ENCODE measurements at places on chromosomes 2 and 18.

DNA sequence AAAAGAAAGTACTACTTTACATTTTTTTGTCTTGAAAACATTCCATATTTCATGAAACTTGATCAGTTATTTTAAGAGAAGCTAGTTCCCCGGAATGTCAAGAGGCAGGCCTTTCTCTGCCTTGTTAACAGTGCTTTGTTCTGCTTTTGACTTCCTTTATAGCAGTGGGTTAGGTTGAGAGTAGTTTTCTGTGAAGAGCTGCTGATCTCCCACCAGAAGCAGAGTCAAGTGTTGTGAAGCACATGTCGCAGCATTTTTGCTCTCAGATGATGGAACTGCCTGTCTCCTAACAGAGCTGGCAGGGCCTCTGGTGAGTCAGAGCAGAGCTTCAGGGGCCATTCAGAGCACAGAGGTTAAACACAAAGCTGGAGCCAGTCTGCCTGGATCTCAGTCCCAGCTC lies 871.8 kb downstream of the SLC4A3 start:
- H3K4me3 ChIP-seq: no peak overlapping the region
- no peaks in the 10 kb centered on the region for H3K36me3 ChIP-seq

DNA sequence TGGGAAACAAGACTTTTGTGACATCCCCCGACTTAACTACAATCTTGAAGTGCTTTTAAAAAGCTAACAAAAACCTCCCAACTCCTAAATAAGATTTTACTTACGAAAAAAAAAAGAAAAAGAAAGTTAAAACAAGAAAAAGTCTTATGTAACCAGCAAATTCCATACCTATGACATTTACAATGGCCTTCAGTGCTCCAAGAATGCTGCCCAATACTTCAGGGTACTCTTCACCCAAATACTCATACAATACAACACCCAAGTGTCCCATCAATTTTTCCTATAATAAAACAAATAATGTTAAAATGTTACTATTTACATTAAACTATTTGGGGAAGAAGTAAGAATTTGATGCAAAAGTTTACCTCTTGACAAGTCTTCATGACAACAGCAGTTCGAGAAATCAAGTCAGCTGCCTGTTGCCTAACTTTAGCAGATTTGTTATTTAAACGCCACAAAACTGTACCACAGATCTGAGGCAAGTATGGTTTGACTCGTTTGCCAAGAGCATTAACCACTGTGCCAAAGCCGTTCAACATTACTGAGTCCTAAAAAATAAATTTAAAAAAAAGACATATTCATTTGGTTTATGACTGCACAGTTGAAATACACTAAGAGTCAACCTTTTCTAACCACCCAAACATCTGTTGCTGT lies 34.8 kb downstream of the SF3B1 start:
- peak overlapping the region; percentile 29 for H3K27ac ChIP-seq
- no peak overlapping the region for H3K4me3 ChIP-seq
- no peaks in the 10 kb centered on the region for H3K27me3 ChIP-seq
- peaks cover 8% of the 10 kb centered on the region for H3K4me1 ChIP-seq
- no peak for DNase-seq

DNA sequence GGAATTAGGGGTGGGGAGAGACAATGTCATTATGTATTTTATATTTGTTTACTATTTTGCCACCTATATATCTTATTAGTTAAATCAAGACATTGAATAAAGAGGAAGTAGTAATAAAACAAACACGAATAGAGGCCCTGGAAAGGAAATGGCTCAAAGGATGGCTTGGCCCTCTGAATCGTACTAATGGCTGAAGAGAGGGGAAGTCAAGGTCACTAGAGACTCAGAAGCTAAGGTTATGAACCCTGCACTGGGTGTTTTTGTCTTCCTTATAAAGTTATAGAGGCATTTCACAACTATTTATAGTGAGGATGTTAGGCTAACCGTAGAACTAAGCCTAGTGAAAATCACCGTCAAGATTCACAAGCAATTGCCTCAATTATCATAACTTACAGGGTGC lies 685.9 kb downstream of the ARHGAP15 start:
- H3K36me3 ChIP-seq: no peaks in the 10 kb centered on the region
- no peak overlapping the region for H3K4me3 ChIP-seq
- DNase-seq: no peak

- H3K4me3 ChIP-seq: no peak overlapping the region
- H3K36me3 ChIP-seq: peaks cover 53% of the 10 kb centered on the region
- no peak for DNase-seq
- no peaks in the 10 kb centered on the region for H3K27me3 ChIP-seq
- peaks cover 2% of the 10 kb centered on the region for H3K4me1 ChIP-seq
These were observed 40.2 kb downstream of the PIKFYVE start for GRCh38 chr2:208306291-208306690.

DNA sequence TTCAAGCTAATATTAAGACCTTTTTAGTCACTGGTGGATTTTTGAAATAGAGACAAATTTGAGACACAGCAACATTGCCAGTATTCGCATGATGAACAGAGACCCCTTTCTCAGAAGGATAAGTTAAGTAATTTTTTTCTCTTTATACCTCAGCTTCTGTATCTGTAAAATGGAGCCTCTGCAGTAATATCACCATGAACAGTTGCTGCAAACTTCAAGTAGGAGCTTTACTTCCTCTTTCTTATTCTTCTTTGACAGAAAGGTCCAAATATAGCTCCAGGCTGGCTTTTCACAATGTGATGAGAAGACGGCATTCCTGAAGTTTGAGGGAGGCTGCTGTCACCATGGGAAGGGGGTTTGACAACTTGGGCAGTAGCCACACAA lies 158.7 kb downstream of the TDRD15 start:
- no peaks in the 10 kb centered on the region for H3K27me3 ChIP-seq
- no peak overlapping the region for H3K27ac ChIP-seq
- DNase-seq: no peak
- H3K4me3 ChIP-seq: no peak overlapping the region
- H3K4me1 ChIP-seq: no peaks in the 10 kb centered on the region

GRCh38 chr18:62425465-62426190 lies 97.2 kb upstream of the ZCCHC2 start:
- H3K27ac ChIP-seq: no peak overlapping the region
- DNase-seq: peak; percentile 50
- no peak overlapping the region for H3K4me3 ChIP-seq
- H3K4me1 ChIP-seq: peaks cover 13% of the 10 kb centered on the region

DNA sequence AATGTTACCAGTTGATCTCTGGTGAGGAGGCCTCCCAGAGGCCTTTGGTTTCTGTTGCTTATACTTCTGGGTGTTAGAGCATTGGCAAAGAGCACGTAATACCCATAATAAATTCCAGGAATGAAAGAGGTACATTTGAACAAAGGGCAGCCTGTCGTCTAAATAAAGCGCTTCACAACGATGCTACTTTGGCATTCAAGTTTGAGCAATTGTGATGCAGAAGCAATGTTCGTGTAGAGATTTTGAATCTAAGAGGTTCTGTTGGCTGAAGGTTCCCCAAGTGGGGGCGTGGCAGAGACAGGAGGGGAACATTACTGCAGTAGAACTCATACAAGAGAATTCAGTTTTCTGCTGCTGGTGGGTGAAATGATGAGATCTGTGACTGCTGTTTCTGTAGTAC lies 27.8 kb downstream of the ZNF532 start:
- no peak for DNase-seq
- no peaks in the 10 kb centered on the region for H3K27me3 ChIP-seq
- H3K4me3 ChIP-seq: no peak overlapping the region
- peaks cover 12% of the 10 kb centered on the region for H3K4me1 ChIP-seq
- H3K36me3 ChIP-seq: peaks cover 2% of the 10 kb centered on the region
- H3K27ac ChIP-seq: no peak overlapping the region

- DNase-seq: no peak
- H3K27ac ChIP-seq: no peak overlapping the region
- H3K4me3 ChIP-seq: no peak overlapping the region
- H3K4me1 ChIP-seq: peaks cover 6% of the 10 kb centered on the region
These were observed 47.2 kb downstream of the VAPA start for GRCh38 chr18:9961041-9961440.

- peak overlapping the region; percentile 28 for H3K27ac ChIP-seq
- no peaks in the 10 kb centered on the region for H3K4me1 ChIP-seq
- no peak overlapping the region for H3K4me3 ChIP-seq
- peaks cover 45% of the 10 kb centered on the region for H3K36me3 ChIP-seq
- no peaks in the 10 kb centered on the region for H3K27me3 ChIP-seq
These were observed 30.3 kb upstream of the SLC30A6 start for GRCh38 chr2:32135409-32135808.

- no peak for DNase-seq
- no peak overlapping the region for H3K27ac ChIP-seq
- no peaks in the 10 kb centered on the region for H3K27me3 ChIP-seq
These were observed 210.5 kb downstream of the ANAPC1 start for GRCh38 chr2:111673526-111673925.

- H3K4me3 ChIP-seq: no peak overlapping the region
- H3K4me1 ChIP-seq: no peaks in the 10 kb centered on the region
- DNase-seq: no peak
- peaks cover 15% of the 10 kb centered on the region for H3K27me3 ChIP-seq
- no peak overlapping the region for H3K27ac ChIP-seq
- H3K36me3 ChIP-seq: no peaks in the 10 kb centered on the region
These were observed 107.8 kb upstream of the DAPL1 start for GRCh38 chr2:158687315-158687714.

DNA sequence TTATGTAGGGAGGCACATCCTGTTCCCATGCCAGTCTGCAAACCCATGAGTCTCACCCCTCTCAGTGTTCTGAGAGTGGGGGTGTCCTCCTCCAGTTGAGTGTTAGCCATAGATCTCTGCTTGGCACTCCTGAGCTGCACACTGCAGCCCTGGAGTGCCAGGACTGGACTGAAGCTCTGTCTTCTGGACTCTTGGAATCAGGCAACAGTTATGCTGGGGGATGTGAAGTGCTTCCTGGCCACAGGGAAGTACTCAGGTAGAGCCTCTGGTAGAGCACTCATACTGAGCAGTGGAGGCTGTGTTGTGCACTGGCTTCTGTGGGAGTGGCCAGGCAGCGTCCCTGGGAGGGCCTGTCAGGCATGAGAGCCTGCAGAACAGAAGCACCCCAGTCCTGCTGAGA lies 43.0 kb downstream of the SERPINB7 start:
- no peak for DNase-seq
- no peak overlapping the region for H3K27ac ChIP-seq
- no peaks in the 10 kb centered on the region for H3K4me1 ChIP-seq
- H3K4me3 ChIP-seq: no peak overlapping the region
- peaks cover 68% of the 10 kb centered on the region for H3K27me3 ChIP-seq

- DNase-seq: no peak
- peaks cover 36% of the 10 kb centered on the region for H3K27me3 ChIP-seq
- H3K36me3 ChIP-seq: no peaks in the 10 kb centered on the region
- H3K4me3 ChIP-seq: no peak overlapping the region
- no peaks in the 10 kb centered on the region for H3K4me1 ChIP-seq
These were observed 96.4 kb downstream of the EN1 start for GRCh38 chr2:118750959-118751565.

GRCh38 chr2:173210270-173211196 lies 134.9 kb downstream of the MAP3K20 start:
- no peak overlapping the region for H3K4me3 ChIP-seq
- no peaks in the 10 kb centered on the region for H3K27me3 ChIP-seq
- no peak overlapping the region for H3K27ac ChIP-seq
- DNase-seq: peak; percentile 48

- H3K36me3 ChIP-seq: no peaks in the 10 kb centered on the region
- H3K27ac ChIP-seq: no peak overlapping the region
- no peaks in the 10 kb centered on the region for H3K4me1 ChIP-seq
- H3K4me3 ChIP-seq: no peak overlapping the region
- no peaks in the 10 kb centered on the region for H3K27me3 ChIP-seq
These were observed 151.2 kb upstream of the CCDC68 start for GRCh38 chr18:55110436-55110835.

DNA sequence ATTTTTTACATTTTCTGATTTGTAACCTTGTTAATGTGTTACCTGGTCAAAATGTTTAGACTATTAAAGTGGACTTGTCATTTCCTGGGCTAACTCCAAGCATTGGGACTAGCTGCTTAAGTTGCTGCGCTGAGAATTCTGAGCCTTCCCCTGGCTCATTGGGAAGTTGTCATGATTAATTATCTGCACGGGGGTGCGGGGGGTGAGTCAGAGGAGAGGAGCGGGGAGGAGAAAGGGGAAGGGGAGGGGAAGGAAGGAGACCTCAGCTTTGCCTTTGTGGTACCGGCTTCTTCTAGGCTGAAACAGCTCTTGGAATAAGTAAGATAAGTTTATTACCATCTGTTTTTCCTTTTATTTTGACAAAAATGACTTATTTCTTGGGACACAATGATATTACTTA lies 52.9 kb upstream of the APCDD1 start:
- no peak overlapping the region for H3K4me3 ChIP-seq
- no peaks in the 10 kb centered on the region for H3K36me3 ChIP-seq
- H3K4me1 ChIP-seq: no peaks in the 10 kb centered on the region
- DNase-seq: no peak

DNA sequence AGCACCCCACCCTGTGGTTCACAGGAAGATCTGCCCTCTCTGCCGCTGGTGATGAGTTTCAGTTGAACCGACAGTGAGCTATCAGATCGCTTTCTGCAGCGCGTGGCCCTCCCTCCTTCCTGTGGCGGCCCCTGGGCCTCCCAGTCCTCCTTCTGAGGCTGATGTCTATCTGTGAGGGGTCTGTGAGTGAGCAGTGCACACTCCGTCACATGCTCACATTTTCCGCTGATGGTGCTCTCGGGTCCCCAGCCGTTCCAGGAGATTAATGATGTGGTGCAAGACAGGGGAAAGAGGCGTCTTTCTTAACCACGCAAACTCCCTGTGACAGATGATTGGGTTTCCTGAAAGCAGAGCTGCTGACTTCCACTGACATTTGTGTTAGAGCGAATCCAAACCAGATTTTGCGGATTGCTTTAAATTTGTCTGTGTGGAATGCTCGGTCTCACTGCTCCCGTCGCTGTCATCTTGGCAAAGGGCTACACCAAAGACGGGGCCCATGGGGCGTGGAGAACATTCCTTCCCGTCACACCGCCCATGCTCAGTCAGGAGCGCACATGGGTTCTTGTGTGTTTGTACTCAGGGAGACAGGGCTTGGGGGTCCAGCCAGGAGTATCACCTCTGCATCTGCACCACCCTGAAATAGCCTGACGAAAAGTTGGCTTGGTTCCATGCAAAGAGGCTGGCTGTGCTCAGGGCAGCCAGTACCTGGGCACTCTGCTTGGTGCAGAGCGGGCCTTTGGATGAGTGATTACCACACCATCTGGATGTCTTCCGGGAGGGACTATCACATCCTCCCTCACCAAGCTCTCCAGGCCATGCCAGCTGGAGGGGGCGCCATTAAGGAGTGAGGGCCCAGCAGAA lies 154.7 kb upstream of the HS6ST1 start:
- DNase-seq: no peak
- no peaks in the 10 kb centered on the region for H3K4me1 ChIP-seq
- no peaks in the 10 kb centered on the region for H3K36me3 ChIP-seq
- peak overlapping the region; percentile 18 for H3K4me3 ChIP-seq

GRCh38 chr2:3241971-3242746 lies 135.5 kb downstream of the EIPR1 start:
- H3K27me3 ChIP-seq: no peaks in the 10 kb centered on the region
- H3K36me3 ChIP-seq: peaks cover 3% of the 10 kb centered on the region
- peak overlapping the region; percentile 81 for H3K27ac ChIP-seq
- peak overlapping the region; percentile 67 for H3K4me3 ChIP-seq
